ENCODE measurements at places on chromosomes 5 and 9.
A peak's percentile ranks its signal among the peaks of the same experiment; 100 is the strongest.

GRCh38 chr9:136451221-136451877 lies 11.7 kb upstream of the INPP5E start:
- DNase-seq = no peak

DNA sequence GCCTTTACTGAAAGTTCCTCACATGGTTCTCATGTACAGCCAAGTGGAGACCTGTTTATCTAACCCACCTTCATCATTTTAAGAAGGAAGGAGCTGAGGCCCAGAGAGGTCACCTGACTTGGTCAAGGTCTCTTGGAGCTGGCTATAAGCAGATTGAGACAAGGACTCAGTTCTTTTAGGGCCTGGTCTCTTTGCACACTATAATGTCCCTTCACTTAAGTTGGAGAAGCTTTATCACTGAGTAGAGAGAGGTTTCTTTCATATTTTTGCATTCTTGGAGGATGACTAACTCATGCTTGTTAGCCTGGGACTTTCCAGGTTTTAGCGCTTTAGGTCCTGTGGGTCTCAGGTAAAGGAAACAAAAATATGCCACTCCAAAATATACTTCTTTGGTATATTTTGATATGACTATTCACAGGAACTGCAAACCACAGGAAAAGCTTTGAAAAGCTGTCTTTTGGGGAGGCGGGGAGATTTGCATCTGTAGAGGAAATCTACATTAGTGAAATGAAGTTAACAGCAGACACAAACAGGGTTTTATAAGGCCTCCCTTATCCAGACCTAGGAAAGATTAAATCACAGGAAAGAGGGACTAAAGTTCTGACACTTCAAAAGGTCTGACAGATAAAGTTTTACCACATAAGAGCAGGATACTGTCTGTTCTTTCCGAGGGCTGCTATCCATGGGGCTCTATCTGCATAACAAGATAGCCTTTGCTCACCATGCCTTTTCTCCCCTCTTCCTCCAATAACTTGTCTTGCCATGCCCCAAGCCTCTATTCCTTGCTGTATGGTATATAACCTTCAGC lies 95.8 kb upstream of the ANKRD55 start:
- DNase-seq = no peak

DNA sequence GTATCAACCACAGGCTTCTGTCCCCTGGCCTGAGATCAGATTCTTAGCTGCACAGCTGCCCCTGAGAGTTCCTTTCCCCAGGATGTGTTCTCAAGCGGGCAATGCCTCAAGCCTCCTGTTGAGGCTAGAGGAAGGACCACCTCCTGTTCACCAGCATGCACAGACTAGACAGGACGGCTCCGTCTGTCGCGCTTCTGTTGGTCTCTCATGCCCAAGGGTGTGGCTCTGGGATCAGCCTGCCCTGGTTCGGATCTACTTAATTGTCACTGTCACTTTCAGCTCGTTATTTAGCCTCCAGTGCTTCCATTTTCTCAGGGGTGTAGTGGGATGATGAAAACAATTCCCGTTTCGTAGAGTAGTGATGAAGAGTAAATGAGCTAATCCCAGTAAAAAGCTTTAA lies 103.1 kb downstream of the KCNIP1 start:
- no peak for DNase-seq

DNA sequence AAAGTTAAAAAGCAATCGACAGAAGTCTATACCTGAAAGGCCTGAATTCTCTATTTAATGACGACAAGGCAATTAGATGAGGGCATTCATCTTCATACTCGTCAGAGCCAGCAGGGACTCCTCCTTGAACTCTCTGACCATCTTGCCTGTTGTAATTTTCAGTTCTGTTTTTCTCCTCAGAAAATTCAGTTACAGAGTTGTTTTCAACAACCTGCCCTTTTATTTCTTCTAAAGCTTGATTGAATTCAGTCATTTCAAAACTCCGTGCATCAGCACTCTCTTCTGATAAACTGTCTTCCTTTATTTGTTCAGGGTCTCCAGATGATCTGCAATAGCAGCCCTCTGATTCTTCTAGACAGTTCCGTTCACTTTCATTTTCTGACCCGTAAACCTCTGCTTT lies 15.6 kb downstream of the RIOK2 start:
- DNase-seq = no peak

- no peak for DNase-seq
Measured at GRCh38 chr5:135950611-135951010, 4.2 kb downstream of the LECT2 start.

DNA sequence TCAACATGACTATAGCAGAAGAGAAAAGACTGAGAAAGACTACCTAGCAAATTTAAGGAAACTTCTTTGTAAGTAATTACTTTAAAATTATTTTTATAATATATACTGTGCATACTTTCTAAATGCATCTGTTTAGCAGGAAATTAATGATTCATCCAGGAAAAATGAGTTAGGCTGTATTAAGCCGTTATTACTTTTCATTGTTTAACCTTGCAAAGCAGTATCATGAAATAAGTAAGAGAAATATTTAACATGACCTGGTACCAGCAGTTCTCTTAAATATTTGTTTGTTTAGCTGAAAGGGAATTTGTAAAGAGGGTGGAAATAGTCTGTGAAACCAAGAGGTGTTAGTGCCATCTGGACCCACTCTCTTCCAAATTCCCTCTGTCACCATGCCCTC lies 175.0 kb downstream of the GNAQ start:
- no peak for DNase-seq

DNA sequence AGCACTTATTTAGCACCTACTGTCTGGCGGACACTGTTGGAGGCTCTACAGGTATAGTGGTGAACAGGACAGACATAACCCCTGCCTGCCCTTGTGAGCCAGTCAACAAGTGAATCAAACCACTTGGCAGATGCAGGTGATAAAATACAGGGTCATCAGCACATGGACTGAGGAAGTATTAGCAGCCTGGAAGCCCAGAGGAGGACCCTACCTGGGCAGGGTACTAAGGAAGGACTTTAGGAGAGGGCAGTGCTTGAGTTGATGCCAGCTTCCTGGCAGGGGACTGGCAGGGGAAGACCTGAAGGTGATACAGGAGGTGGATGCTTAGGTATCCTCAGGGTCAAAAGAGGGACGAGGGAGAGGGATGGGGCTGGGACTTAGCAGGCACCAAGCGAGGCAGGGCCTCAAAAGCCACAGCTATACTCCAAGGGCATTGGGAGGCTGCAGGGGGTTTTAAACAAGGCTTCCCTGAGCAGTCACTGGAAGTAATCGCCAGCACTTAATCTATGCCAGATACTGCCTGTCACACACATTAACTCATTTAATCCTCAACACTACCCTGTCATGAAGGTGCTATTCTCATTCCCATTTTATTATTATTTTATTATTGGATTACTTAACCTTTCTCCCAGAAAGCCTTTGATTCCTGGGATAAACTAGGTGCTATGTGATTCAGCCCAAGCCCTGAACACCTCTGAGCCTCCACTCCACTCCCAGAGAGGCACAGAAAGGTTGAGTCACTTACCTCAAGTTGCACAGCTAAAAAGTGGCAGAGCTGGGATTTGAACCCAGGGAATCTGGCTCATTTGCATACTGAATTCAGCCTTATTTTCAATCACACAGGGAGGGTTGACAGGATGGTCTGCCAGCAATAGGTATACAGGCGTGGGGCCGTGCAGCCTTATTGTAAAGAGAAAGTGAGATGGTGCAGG lies 63.8 kb upstream of the ORM1 start:
- DNase-seq = no peak

GRCh38 chr9:3931996-3932906 lies 367.6 kb downstream of the GLIS3 start:
- no peak for DNase-seq

- no peak for DNase-seq
Measured at GRCh38 chr9:69874301-69875060, 53.9 kb downstream of the CFAP95 start.

GRCh38 chr9:26326563-26326962 lies 566.0 kb downstream of the CAAP1 start:
- DNase-seq = no peak

GRCh38 chr5:103542441-103542840 lies 20.1 kb downstream of the NUDT12 start:
- DNase-seq = no peak

DNA sequence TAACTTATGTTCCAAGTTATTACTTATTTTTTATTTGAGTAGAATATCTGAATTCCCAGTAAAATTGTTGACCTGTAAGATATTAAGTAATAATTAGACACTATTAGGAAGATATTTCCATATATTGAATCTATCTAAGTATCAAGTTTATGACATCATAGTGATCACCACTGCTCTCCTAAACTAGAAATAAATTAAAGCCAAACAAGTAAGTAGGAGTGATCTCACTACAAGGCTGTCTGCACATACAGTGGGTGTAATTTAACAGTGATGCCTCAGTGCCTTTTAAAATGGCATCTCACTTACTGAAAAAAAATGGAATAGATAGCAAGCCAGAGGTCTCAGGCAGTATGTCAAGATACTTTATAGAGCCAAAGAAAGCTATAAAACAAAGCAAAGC lies 789.6 kb downstream of the KCTD16 start:
- DNase-seq = no peak

GRCh38 chr9:136703276-136703860 lies 9.0 kb upstream of the DIPK1B start:
- DNase-seq = no peak

DNA sequence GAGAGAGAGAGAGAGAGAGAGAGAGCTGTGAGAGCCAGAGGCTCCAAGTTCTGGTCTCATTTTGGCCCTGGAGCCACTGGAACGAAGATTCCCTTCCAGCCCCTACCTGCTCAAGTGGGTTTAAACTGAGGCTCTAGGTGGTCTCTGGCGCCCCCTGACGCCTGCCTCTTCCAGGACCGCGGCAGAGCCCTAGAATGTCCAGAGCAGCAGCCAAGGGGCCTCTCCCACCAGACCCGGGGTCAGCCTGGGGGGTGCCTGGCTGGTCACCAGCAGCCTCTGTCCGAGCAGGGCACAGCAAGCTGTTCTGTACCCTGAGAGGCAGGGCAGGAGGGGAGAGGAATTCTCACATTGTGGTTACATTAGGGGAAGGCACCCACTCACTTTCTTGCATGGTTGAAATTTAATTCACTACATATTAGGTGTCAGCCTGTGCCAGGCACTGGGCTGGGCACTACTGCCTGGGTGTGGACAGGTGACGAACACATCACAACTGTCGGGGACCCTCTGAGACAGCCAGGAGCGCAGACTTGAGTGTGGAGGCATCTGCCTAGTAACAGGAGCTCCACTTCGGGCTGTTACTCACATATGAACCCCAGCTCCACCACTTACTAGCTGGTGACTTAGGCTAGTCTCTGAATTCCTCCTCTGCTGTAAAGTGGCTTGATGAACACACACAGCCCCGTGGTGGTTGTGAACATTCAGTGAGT lies 44.5 kb downstream of the AMBP start:
- DNase-seq = no peak

DNA sequence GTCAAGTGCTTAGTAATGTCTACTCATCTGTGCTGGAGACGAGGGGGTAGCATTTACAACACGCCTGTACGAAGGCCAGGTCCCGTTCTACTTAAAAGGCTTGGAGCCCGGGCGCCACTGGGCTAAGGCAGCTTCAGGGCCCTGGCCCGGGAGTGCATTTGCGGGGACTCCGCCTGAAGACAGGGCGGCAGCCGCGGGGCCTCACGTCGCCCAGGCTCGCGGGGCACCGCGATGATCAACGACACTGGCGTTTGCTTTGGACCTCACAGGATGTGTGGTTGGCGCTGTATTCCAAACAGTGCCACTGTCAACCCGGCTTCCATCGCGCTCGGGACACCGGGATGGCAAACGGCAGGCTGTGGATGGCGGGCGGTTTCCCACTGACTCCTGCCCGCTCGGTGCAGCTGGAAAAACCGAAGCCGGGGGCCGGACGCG lies 1.1 kb upstream of the TENT4A start:
- DNase-seq = peak; percentile 18

DNA sequence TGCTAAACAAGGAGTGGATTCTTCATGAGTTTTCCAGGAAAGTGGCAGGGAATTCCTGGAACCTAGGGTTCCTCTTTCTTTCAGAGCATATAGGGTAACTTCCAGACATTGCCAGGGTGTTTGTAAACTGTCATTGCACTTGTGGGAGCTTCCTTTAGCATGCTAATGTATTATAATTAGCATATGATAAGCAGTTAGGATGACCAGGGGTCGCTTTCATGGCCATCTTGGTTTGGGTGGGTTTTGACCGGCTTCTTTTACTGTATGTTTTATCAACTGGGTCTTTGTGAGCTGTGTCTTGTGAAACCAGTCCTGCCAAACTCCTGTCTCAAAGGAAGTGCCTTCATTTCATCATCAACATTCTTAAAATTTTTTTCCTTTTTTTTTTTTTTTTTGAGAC lies 11.9 kb upstream of the MELK start:
- no peak for DNase-seq

DNA sequence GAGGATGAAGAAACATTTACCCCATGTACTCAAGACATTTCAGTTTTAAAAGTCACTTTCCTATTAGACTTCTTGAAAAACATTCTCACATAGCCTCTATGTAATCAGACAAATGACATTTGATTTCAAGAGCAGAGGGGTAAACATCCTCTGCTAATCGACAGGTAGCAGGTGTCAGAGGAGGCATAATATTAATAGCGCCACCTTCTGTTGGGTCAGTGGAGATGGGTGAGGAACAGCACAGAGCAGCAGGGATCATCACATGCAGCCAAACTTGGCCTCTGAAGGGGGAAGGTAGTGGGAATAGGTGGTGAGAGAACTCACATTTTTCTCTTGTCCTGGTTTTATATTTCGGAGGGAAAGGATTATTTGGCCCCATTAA lies 3.3 kb upstream of the LSM11 start:
- no peak for DNase-seq

- DNase-seq = no peak
Measured at GRCh38 chr9:124263213-124263612, 5.5 kb downstream of the NEK6 start.

DNA sequence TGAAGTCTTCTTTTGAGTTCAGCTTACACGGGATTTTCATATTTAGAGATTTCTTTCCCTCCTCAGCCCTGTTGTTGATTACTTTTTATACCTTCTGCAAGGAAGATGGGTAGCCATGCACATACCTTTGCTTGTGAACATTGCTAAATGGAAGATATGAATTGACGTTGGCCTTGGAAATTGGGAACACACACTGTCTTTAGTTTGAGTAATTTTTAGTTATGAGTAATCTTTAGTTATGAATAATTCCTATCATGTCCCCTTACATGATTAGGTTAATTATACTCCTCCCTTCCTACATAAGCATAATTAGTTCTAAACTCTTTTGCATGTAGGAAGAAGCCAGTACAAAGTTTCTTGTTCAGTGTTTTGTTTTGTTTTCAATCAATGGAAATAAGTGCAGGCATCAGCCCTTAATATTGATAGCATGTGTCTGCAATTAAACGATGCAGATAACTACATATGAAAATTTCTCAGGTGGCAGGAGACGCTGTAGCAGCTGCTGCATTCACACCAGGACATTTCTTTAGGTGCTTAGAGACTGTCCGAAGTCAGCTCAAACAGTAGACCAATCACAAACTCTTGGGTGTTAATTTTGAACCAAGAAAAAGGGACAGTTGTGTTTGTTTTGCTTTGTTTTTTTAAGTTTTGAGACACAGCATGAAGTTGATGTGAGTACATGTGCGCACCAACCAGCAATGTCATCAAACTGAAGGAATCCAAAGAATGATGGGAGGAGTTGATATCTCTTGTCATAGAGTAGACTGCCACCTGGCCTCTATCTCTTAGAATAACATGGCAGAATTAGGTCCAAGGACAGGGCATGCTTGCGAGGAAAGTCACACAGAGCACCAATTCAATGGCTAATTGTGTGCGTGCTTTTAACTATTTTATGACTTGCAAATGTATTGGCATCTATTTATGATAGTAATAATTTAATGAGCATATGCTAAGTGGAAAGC lies 51.4 kb downstream of the SMARCA2 start:
- no peak for DNase-seq

GRCh38 chr5:81303563-81303962 lies 2.2 kb downstream of the ZCCHC9 start:
- no peak for DNase-seq
